Right cardiac atrium (tissue), 5 donors: ENCODE measurements at places on chromosomes 16 and 17. TPM values are rescaled to one million over a fixed set of nuclear protein-coding genes. Genes with fewer than 3 reads are reported as not detected.

The SLFN14 gene
- total RNA-seq, result not detected

The PPM1D gene
- 7.5 TPM for total RNA-seq

The EPN3 gene
- total RNA-seq, result 23.3 TPM

The KIF19 gene
- 0.25 TPM for total RNA-seq

The TPSD1 gene
- total RNA-seq, result not detected

The WNT9B gene
- total RNA-seq, result 3.5 TPM

The TBC1D3C gene
- not detected for total RNA-seq

The ACSM2A gene
- total RNA-seq, result not detected

The ABCA8 gene
- total RNA-seq, result 93.2 TPM

The HOXB4 gene
- 0.42 TPM for total RNA-seq

The PLXDC1 gene
- total RNA-seq, result 14.6 TPM

The NPIPA7 gene
- 5.1 TPM for total RNA-seq

The IL34 gene
- 0.95 TPM for total RNA-seq

The MPDU1 gene
- 19.3 TPM for total RNA-seq

The CEP131 gene
- 4.6 TPM for total RNA-seq

The AOC3 gene
- total RNA-seq, result 27.9 TPM

The HP gene
- 30.2 TPM for total RNA-seq

The C16orf82 gene
- not detected for total RNA-seq

The PLA2G10 gene
- not detected for total RNA-seq

The NPB gene
- 0.18 TPM for total RNA-seq

The DHX58 gene
- 8.0 TPM for total RNA-seq

The KRTAP4-9 gene
- total RNA-seq, result not detected

The C1QBP gene
- 91.0 TPM for total RNA-seq

The MSLN gene
- total RNA-seq, result 0.92 TPM

The SPIRE2 gene
- total RNA-seq, result 3.1 TPM

The ANKS3 gene
- 8.9 TPM for total RNA-seq

The EVPLL gene
- not detected for total RNA-seq

The CACNG5 gene
- not detected for total RNA-seq

The ZNF319 gene
- 9.2 TPM for total RNA-seq

The KRTAP2-3 gene
- total RNA-seq, result not detected

The KRT36 gene
- not detected for total RNA-seq

The CRLF3 gene
- 6.7 TPM for total RNA-seq

The NQO1 gene
- total RNA-seq, result 18.8 TPM

The OR4D1 gene
- total RNA-seq, result not detected

The TMEM186 gene
- 12.4 TPM for total RNA-seq

The TBX6 gene
- total RNA-seq, result 0.67 TPM

The KRT32 gene
- not detected for total RNA-seq

The CCL22 gene
- not detected for total RNA-seq

The XYLT2 gene
- total RNA-seq, result 19.1 TPM

The SMURF2 gene
- 15.2 TPM for total RNA-seq

The KCTD11 gene
- total RNA-seq, result 4.7 TPM

The SLC7A6OS gene
- total RNA-seq, result 12.4 TPM

The NEUROD2 gene
- not detected for total RNA-seq

The C17orf50 gene
- total RNA-seq, result not detected

The PIK3R6 gene
- total RNA-seq, result 0.36 TPM
